Hematopoietic multipotent progenitor cell treated with erythropoietin and hydrocortisone succinate and interleukin-3 and kit ligand, for 15 days (in vitro differentiated cells): ENCODE measurements at places on chromosomes 7 and 10.
A peak's percentile ranks its signal among the peaks of the same experiment; 100 is the strongest.

DNA sequence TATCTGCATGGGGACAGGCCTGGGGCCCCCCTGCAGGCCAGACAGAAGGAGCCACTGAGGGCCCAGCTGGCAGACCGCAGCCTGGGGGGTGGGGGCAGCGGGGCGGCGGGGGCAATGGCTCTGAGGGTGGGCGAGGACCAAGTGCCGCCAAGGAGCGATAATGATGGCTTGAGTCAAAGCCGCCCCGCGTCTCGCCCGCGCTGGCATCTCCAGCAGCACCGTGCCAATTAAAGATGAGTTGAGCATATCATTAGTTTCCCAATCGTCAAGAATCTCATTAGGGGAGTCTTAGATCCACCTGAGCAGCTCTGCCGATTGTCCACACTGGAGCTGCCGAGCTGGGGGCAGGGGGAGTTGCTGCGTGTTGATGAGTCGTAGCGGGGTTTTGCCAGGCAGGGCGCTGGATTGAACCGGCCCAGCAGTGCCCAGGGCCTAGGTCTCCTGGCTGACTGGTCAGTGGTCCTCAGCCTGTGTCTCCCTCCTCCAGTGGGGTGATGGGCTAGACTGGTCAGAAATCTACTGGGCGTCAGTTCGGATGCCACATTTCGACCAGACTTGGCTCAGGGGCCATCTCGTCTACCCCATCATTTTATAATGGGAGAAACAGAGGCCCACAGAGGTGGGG is 41.0 kb upstream of the PSMG3 start:
- no peak for DNase-seq

- peak; percentile 44 for DNase-seq
These were observed 64.5 kb upstream of the SYPL1 start for GRCh38 chr7:106176414-106177299.

- DNase-seq = no peak
These were observed 39.9 kb downstream of the AKR1D1 start for GRCh38 chr7:138116141-138116540.

DNA sequence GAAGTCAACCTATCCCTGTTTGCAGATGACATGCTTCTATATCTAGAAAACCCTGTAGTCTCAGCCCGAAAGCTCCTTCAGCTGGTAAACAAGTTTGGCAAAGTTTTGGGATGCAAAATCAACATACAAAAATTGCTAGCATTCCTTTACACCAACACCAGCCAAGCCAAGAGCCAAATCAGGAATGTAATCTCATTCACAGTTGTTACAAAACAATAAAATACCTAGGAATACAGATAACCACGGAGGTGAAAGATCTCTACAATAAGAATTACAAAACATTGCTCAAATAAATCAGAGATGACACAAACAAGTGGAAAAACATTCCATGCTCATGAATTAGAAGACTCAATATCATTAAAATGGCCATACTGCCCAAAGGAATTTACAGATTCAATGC is 50.4 kb upstream of the ZNF365 start:
- no peak for DNase-seq

GRCh38 chr10:58268454-58268945 is 462 bp upstream of the CISD1 start:
- no peak for DNase-seq

- no peak for DNase-seq
These were observed 6.5 kb upstream of the NANOS1 start for GRCh38 chr10:119022846-119023552.

DNA sequence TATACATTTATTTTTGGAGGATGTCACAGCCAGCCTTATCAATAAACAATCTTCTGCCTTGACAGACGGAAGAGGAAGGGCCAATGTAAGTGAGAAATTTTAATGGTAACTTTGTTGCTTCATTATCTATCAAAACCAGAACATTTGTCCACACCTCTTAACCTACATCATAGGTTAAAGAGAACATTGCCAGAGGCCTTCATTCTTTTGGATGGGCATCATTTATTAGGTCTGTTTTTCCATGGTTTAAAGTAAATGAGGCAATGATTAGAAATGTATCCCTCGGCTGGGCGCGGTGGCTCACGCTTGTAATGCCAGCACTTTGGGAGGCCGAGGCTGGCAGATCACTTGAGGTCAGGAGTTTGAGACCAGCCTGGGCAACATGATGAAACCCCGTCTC is 29.5 kb upstream of the PAPSS2 start:
- DNase-seq = no peak

- DNase-seq = no peak
These were observed 88.6 kb upstream of the KCNIP2 start for GRCh38 chr10:101932183-101932582.

- no peak for DNase-seq
These were observed 86.5 kb upstream of the NPVF start for GRCh38 chr7:25314731-25315267.

GRCh38 chr7:156829669-156830336 is 63.2 kb downstream of the LMBR1 start:
- no peak for DNase-seq

DNA sequence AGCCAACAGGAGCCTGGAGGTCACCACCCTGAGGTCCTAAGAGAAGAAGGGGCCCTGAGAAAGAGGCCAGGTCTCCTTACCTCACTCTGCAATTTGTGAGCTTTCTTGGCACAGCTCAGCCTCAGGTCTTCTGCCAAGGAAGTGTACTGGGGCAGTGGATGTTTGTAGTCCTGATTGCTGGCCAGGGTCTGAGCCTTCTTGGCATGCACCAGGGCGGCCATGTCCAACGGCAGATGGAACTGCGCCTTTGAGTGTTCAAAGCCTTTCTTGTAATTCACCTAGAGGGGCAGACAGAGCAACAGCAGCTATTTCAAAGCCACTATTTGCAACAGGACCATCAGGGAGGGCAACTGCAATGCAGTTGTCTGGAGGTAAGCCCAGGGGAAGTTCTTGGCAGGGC is 51.7 kb downstream of the NRAP start:
- DNase-seq = no peak

- no peak for DNase-seq
These were observed 19.0 kb upstream of the C10orf71 start for GRCh38 chr10:49280001-49280408.

GRCh38 chr10:32891261-32891660 is 66.8 kb downstream of the ITGB1 start:
- DNase-seq = no peak

DNA sequence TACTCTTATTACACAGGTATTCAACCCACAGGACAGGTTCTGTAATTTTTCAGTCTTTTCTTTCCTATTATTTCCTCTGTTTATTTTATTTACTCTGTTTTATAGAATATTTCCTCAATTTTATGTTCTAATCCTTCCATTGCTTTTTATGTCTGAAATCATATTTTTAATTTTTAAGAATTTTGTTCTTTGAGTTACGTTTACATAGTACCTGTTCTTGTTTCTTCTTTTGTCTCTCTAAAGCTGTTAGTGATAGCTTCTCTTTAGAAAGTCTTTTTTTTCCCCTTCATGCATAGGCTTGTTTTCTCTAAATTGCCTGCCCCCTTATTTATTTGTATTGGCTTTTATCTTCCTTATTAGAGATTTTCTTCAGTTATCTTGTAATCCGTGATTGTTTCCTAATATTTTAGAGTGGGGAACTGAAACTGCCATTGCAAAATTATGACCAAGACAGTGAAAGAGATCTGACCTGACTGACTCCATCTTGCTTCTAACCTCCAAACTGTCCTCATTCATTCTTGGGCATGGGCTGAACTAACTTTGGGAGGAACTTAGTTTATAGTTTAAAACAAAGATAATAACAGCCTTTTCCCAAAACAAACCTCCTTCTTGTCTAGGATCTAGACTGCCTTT is 187.6 kb downstream of the PFKFB3 start:
- no peak for DNase-seq

GRCh38 chr10:84997870-84998269 is 669.5 kb downstream of the CCSER2 start:
- no peak for DNase-seq

DNA sequence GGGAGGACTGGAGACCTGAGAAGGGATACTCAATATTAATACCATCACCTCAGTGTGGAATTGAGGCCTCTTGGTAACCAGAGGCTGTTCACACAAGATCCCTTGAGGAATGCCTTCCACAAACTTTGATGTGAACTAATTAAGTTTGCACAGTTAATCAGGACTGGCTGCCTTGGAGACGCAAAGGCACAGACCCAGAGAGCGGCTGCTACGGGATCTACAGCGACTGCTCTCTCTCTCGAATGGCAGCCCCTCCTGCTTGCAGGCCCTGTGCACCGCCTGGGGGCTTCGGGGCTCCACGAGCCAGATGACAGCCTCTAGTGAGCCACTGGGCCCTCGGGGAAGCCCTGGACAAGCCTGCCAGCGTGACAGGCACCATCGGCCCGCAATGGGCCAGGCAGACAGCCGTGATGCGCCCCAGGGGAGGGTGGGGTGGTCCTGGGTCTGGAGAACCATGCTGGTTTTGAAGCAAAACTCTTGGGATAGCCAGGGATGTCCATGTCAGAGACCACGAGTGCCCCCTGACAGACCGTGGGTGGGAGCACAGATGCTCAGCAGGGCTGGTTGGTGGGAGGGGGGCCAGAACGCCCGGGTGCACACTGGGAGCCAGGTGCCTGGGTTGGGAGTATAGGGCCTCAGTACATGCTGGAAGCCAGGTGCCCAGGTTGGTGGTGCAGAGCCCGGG is 195.6 kb downstream of the ELFN1 start:
- DNase-seq = no peak

GRCh38 chr7:87774690-87775089 is 101.5 kb downstream of the SLC25A40 start:
- DNase-seq = no peak

GRCh38 chr10:51733057-51733456 is 33.7 kb upstream of the CSTF2T start:
- DNase-seq = no peak

DNA sequence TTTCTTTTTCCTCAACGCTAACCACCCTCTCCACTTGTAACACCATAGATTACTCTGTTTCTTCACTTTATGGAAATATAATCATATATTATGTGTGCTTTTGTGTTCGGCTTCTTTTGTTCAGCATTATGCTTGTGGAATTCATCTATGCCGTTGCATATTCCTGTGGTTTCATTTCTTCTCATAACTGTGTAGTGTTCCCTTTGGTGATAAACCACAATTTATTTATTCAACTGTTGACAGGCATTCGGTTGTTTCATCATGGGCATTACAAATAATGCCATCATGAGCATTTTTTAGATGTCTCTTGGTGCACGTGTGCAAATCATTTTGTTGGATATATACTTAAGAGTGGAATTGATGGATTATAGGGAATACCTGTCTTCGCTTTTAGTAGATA is 12.1 kb downstream of the AVL9 start:
- DNase-seq = no peak

DNA sequence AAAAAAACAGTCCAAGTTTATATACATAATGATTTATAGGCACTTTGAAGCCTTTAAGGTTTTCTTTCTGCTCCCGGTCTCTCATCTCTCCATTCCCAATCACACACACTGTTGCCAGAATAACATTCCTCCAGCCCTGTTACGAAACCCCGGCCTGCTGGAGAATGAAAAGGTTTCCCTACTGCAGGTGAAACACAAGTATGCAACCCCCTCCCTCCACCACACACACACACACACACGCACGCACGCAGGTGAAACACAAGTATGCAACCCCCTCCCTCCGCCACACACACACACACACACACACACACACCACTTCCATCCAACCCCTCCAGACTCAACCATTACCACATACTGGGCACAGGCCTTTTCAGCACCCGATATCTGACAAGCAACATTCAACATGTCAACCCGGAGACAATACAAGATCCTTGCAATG is 87.5 kb downstream of the PARD3 start:
- no peak for DNase-seq

- no peak for DNase-seq
These were observed 80.9 kb upstream of the DYNC1I1 start for GRCh38 chr7:95691464-95691863.

- DNase-seq = no peak
These were observed 48.4 kb upstream of the CYTH3 start for GRCh38 chr7:6320791-6321190.

- no peak for DNase-seq
These were observed 46.3 kb upstream of the PIK3CG start for GRCh38 chr7:106818736-106819135.

GRCh38 chr7:43508461-43508860 is 74.4 kb upstream of the STK17A start:
- no peak for DNase-seq
